ENCODE measurements at places on chromosomes 11 and 22.

GRCh38 chr11:43419460-43419859 lies 60.7 kb downstream of the TTC17 start:
- DNase-seq = no peak

DNA sequence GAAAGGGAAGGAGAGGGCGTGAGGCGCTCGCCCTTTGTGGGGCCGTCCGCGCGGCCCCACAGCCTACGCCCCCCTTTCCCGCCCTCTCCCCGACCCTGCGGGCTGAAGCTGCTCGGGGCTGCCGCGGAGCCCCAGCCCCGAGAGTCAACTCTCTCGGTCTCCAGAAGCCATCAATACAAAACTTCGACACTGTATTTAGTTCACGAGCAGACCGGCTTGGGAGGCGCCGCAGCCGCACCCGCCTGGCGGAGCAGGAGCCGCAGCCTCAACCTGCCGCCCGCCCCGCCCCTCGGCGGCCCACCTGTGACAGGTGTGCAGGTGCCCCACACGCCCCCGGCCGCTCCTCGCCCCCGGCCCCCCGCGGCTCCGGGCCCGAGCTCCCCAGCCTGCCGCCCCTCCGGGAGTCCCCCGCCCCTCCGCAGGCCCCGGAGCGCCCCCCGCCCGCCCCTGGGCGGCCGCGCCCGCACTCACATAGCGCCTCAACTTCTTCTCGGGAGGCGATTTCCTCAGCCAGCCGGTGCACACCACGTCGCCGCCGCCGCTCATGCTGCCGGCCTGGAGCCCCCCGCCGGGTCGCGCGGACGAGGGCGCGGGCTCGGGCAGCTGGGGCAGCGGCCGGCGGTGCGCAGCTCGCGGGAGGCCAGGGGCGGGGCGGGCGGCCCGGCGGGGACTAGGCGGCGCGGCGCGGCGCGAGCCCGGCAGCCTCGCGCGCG lies at the start of gene GAB2:
Gene GAB2 (minus strand): TSS at position 646 of the 713 bp plus-strand sequence. CDS start 100 bp downstream, at position 546.
- peak; percentile 69 for DNase-seq

DNA sequence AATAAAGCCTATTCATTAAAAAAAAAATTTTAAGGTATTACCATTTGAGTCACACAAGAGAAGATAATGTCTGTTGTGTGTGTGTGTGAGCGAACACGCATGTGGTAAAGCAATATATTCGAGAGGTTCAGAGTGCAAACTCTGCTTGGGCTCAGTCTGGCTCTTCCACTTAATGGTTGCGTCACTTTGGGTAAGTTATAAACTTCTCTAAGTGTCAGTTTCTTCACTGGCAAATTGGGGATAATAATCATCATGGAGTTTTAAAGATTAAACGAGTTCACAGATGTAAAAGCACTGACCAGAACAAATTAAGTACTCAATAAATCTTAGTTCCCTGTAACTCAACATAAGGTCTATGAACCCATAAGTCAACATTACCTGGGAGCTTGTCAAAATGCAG lies 37.0 kb downstream of the SIK3 start:
- no peak for DNase-seq

DNA sequence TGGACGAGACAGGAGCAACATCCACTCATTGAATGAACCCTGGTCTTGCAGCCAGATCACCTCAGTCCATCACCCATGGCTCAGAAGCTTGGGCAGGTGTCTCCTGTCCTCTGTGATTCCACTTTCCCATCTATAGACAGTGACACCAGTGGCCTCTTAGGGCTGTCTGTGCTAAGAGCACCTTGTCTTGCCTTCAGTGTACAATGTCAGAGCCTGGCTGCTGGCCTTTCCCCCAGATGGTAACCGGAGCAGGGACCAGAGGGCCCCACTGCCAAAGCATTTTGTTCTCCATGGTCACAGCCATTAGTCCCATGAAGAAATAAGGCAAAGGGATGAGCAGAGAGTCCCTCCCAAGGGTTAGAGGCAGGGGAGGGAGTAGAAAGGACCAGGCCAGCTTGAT lies 35.4 kb downstream of the PKNOX2 start:
- DNase-seq = no peak

DNA sequence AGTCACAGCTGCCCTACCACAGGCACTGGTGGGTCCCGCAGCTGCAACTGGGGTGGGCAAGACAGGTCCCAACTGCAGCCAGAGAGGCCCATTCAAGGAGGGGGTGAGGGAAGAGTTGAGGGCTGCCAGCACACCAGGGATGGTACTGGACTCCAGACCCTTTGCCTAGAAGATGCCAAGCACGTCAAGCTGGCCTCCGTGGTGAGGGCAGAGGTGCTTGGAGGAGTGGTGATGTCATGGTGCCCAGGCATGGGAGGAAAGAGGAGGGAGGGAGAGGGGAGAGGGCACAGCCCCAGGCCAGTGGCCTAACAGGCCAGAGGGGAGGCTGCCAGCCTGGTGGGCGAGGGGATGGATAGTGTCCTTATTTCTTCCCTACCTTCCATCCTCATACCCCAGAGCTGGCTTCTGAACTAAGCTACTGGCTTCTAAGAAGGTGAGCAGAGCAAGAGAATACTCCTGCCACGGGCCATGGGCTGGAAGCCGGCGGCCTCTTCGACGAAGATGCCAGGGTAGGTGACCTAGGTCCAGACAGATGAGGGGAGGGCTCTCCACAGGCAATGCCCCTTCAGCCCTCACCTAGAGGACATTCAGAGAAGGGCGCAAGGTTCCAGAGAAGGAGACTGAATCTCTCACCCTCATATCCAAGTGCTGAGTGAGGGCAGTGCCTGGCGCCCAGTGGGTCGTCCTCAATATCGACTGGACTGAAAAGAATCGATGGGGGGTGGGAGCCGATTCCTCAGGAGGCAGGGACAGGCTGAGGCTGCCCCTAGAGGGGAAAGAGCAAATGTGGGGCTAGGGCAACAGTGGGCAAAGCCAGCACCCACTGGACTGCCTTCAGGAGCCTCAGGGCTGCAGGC lies 1.8 kb downstream of the SYT7 start:
- no peak for DNase-seq

GRCh38 chr11:34343153-34343552 lies 14.7 kb downstream of the ABTB2 start:
- no peak for DNase-seq

DNA sequence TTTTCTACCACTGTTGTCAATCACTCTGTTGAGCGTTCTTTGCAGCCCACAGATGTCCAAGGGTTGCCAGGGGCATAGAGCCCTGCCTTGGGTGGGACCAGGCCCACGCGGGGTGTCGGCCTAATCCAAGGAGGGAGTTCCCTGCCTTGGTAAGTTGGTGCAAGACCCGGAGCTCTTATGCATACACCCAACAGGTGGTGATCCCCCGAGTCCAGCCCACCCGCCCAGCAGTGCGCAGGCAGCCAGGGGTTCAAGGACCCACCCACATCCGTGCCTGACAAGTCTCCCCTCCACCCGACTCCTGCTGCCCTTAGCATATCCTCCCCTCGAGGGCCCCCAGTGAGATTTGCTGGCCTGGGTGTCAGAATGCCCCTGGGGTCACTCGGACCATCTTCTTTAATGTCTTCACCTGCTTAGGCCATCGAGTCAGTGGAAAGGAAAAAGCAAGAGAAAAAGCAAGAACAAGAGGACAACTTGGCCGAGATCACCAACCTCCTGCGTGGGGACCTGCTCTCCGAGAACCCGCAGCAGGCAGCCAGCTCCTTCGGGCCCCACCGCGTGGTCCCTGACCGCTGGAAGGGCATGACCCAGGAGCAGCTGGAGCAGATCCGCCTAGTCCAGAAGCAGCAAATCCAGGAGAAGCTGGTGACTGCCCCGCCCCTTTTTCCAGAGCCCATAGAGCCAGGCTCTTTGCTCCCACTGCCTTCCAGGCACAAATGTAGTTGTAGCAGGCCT lies 12.2 kb downstream of the RIBC2 start:
- DNase-seq = no peak

DNA sequence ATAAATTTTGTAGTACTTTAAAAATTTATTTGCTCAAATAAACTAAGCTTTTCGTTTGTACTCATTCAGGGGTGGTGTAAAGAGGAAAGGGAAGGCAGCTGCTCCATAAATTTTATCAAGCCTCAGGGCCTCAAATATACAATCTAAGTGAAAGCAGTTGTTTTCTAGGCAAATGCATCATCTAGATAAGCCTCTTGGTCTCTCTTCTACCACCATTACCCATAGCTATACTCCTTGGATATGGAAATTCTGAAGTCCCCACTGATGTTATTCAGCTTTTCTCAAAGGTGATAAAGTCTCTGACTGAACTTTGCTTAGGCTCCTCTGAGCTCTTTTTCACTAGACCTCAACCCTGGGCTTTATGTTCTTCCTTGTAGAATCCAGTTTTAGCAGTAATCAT lies 1313.1 kb downstream of the JRKL start:
- no peak for DNase-seq

GRCh38 chr11:31045335-31045734 lies 324.2 kb downstream of the DCDC1 start:
- peak; percentile 9 for DNase-seq

DNA sequence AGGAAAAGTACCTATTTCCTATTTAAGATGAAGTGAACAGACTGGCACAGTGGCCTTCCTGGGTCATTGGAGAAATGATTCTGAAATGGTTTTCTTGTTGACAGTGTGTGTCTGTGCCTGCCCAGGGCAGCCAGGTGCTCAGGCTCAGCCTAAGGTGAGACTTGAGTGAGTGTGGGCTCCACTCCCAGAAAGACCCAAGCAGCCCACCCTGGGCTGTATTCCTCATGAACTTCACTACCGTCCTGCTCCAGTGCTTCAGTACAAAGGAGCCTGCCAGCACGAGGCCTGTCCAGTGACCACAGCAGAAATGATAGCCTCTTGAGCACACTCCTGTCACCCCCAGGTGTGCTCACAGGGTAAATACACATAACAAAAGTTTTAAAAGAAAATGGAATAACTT lies 49.5 kb downstream of the GAB4 start:
- no peak for DNase-seq

DNA sequence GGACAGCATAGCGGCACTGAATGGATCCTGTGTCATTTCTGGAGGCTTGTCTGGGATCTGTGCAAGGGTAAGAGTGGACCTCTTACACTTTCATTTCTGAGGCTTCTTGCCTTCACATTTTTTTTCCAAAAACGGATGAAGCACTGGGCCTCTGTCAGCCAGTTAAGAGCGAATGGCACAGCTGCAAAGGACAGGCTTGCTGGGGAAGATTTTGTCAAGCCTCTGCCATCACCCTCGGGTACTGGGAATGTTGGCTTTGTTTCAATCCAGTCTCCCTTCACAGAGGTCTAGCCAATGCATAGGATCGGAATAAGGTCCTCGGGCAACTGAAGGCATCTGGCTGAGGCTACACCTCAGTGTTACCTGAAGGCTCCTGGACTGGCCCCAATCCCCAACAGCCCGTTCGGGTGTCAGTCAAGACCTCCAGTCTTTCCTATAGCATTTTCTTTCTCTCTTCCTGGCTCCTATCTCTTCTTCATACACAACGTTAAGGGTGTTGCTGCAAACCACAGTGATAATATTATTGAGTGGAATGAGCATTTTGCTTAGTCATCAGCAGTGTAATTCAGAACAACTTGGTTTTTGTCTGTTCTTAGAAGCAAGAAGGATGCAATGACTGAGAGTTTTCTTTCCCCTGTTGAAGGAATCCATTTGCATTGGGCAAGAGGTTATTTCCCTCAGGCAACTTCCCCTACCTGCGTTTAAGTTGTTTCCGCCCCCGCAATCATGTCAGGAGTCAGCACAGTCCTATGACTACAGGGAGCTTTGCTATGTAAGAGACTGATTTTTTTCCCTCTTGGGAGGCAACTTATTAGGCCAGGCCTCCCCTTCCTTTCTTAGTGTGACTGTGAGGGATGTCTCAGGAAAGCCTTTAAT lies 22.8 kb downstream of the NPAT start:
- no peak for DNase-seq

GRCh38 chr22:19407649-19408606 lies 23.6 kb downstream of the HIRA start:
- DNase-seq = no peak

- DNase-seq = no peak
Observed at GRCh38 chr11:79626135-79627075, 185.6 kb upstream of the TENM4 start.

GRCh38 chr11:102279641-102280170 lies 37.6 kb upstream of the BIRC3 start:
- DNase-seq = no peak

GRCh38 chr11:65341856-65342255 lies 8.2 kb downstream of the DPF2 start:
- no peak for DNase-seq

DNA sequence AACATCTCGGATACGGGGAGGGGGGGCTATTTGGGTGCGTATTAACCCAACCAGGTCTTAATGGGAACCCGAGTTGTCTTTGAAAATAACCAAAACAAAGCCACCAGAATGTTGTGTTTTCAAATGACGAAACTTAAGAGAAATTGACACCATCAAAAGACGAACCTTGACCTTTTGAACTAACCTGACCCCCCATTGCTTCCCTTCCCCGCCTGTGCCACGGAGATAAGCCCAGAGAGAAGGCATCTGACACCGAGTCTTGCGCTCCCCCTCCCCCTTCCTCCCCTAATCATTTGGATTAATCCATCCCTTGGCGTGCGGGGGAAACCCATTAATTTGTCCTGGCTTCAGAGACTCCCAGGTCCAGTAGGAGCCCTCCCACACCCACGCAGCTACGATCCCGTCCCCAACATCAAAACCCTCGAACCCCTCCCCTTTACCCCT lies 4.5 kb upstream of the GCAT start:
- DNase-seq = peak; percentile 63

DNA sequence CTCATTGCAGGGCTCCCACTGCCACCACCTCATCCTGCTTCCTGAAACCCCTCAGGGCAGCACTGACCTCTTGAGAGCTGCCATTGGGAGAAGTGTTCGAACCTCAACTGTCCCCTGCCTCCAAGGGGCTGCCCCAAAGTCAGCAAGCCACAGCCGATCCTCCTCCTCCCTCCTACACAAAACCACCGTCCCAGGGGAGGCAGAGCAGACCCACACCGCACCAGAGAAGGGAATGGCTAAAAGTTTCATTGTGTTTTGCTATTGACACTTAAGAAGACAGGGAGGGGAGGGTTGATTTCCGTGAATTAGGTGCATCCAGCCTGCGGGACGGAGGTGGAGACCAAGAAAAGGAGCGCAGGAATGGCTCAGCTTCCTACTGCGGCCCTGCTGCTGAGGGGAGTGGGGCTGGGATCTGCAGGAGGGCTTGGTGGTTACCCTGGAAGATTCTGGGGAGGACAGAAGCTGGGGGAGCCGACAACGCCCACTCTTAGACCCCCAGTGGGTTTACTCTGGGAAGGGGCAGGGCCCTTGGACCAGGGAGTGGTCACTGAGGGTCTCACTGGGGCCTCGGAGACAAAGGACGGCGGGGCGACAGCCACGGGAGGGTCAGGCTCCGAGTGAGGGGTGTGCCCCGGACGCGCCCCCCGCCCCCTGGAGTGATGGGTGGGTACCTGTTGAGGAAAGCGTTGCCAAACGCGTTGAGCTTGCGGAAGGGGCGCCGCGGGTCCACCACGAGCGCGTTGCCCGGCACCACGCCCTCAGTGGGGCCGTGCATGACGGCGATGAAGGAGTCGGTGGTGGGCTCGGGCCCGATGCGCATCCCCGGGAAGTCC lies 815 bp downstream of the EHD1 start:
- no peak for DNase-seq

Measured in Caco-2 (cell line).